ENCODE measurements at places on chromosomes 12 and 14.

GRCh38 chr14:104353921-104354701 lies 215.7 kb downstream of the KIF26A start:
- no peak for DNase-seq

DNA sequence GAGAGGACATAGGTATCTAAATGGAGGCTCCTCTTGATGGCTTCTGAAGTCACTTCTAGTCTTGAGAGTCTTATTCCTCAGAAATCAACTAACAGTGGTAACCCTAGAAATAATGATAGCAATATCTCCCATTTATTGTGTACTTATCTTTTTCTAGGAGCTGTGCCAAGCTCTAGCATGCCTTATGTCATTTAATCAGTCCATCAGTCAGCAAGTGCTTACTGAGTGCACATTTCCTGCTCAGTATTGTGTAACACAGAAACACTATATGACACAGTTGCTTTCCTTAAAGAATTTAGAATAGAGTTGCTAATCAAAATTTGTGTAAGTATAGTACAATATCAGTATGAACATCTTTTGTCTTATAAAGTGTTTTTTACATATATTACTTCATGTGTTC lies 36.6 kb downstream of the KRT76 start:
- DNase-seq, result peak; percentile 56

GRCh38 chr12:124436366-124436765 lies 131.0 kb downstream of the NCOR2 start:
- DNase-seq, result no peak

DNA sequence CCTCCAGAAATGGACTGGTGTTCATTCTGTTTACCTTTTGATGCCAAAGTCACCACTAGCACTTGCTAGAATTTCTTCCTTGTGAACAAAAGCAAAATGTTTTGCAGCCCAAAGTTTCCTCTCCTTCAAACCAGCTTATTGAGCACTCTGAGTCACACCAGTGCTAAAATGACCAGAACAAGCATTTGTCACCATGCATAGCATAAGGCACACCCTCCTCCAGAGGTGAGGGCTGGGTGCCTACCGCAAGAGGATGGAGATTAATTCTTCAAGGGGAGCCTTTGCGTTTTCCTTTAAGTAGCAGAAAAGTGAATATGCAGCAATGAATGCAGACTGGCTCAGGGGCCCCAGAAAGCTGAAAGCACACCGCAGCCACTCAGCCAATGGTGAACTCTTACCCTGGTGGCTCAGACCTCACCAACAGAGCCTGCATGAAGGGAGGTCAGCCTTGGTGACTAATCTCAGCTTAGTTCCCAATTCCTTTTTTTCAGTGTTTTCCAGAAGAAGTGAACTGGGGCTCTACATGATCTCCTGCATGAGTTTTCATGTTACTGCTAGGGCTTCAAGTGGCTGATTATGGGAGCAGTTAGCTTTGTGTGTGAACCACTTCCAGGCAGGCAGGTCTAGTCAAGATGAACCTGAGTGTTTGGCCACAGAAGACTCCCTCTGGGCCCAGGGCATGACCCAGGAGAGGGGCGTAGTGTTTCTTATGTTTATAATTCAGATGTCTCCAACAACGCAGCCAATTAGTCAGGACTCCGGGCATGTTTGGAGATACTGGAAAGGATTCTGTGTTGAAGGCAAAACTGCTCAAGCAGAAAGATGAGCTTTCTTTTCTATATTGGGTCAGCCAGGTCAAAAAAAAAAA lies 96.3 kb downstream of the PAX9 start:
- DNase-seq, result peak; percentile 100

DNA sequence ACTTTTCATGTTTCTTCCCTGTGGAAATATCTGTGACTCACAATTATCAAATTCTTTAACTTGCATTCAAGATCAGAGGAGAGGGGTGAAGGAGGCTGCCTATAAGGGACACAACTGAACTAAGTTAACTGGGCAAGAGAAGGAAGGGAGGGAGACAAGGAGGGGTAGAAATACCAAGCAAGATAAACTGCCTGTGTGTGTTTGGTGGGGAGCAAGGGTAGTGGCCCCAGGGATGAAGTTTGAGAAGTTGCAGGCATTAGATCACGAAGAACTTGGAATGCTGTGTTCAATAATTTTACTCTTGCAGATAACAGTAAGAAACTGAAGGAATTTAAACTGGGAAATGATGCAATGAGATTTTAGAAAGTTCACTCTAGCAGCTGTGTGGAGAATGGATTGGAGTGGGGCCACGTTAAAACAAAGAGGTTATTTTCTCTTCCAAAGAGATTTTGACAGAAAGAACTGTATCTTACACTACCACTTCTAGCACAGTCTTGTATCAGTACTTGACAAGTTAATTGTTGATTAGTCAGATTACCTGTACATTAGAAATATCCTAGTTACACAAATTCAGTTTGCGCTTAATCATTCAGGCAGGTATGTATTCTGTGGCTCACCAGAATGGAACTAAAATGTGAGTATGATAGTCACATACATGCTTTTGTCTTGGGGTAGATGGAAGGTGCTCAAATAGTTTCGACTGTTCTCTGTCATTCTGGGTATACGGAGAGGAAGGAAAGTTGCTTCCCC lies 7.4 kb downstream of the PKP2 start:
- no peak for DNase-seq

DNA sequence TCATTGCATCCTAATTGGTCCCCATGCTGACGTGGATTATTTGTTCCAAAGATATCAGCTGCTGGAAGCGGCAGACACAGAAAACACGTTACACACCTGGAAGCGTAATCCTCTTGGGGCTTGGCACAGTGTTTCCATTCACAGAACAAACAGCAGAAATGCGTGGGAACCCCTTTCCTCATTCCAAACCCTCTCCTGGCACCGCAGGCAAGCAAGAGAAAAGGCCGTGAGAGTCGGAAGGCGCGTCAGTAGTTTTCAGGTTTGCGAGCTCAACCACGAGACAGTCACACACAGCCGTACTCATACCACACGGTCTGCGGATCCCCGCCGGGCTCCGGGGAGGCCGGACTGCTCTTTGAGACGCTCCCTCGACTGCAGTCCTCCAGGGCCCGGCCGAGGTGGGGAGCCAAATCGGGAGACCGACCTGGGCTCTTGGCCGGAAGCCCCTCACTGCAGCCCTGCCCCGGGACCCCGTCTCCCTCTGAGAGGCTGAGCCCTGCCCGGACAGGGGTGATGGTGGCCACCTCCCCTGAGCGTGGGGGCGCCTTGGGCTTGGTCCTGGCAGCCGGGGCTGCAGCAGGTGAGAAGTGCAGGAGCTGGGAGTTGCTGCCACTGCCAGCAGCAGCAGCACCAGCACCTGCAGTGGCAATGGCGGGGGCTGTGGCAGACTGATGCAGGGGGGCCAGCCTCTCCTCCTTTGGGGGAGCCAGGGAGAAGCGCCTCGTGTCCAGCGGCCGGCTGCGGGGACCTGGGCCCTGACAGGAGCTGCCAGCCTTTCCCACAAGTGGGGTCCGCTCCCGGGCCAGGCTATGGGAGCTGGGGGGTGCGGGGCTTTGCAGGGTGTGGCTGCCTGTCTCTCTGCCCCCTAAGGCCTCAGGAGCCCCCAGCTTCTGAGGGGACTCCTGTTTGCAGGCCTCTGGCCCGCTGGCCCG lies 28.1 kb upstream of the GPR68 start:
- no peak for DNase-seq

DNA sequence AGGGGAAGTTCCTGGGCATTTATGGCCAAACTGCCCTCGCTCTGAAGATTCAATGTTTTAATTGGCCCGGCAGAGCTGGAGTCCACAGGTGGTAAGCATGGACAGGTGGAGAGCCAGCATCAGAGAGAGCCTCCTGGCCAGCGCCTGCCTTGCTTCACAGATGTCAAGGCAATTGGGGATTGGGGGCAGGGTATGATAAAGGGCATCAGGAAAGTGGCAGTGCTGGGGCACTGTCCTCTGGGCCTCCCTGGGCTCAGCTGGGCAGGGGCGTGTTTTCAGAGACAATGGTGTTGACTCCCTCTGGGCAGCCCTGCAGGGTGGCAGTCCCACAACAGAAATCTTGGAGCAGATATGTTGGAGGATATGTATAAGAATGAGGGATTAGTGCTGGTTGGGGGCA lies 237.3 kb downstream of the CACNA1C start:
- DNase-seq, result no peak

DNA sequence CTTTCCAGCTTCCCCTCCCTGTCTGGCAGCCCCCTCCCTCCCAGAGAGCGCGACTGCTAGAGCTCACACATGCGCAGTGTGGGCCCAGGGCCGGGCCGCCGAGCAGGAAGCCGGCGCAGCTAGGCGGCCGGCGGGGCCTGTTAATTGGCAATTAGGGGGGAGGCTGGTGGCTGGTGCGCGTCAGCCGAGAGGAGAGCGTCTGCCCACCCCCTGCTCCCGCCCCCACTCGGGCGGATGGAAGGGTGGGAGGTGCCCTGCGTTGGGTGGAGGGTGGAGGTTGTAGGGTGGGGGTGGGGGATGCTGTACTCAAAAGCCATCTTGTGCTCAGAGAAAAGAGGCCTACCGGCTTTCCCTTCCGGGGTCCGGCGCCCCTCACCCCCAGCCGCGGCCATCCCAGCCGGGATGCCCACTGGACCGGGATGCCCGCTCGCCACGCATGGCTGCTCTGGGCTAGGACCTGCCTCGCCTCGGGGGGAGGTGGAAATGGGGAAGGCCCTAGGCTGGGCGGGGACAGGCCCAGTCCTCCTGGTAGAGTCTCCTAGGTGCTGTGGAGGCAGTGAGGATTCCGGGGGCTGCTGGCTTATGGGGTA lies 9.2 kb downstream of the HOXC8 start:
- peak; percentile 74 for DNase-seq

DNA sequence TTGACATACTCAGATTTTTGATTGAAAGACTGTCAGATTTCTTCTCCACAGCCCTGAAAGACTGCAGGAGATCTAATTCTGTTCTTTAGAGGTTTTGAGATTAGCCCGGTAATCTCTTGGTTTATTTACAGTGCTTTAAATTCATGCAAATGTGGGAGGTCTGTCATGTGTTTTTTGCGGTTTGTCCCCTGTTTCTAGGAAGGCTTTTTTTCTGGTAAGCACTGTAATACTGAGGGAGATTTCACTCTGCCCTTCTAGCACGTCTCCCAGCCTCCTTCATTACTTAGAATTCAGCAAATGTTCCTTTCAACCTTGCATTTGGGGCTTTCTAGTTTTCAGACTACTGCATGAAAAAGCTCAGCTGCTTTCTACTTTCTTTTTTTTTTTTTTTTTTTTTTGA lies 31.1 kb downstream of the GPHN start:
- no peak for DNase-seq

- peak; percentile 23 for DNase-seq
Observed at GRCh38 chr14:31926123-31926522, 151.0 kb upstream of the ARHGAP5 start.

Measured in DMS79 (cell line).